ENCODE measurements at places on chromosomes 4 and X. TPM values are rescaled to one million over a fixed set of nuclear protein-coding genes. Genes with fewer than 3 reads are reported as not detected.

The GRPR gene
- polyA plus RNA-seq, result 0.08 TPM

DNA sequence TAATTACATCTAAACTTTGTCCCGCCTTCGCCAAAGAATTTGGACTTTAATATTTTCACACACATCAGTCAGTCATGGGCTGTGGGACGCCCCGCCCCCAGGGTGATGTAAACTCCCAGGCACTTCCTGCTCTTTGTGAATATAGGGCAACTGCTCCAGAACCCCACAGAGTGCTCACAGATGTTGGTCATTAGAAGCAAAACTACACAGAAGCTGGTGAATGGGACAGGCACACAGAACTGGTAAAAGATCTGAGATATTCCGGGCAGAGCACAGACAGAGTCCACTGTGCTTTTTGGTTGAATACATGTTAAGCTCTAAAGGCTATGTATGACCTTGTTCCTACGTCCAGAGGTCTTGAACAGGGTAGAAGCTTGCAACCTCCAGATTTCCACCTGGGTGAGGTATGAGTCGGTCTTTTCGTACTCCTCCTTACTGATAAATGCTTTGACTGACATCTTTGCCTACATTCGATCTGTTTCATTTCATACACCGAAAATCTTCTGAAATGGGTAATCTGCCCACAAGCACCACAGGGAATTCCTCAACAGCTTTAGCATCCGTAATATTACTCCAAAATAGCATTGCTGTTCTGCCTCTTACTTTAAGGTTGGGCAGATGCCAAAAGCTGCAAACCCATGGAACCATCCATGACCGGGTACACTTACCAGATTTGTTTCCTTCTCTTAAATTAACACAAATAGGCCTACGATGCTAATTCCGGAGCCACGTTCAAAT, 144.6 kb downstream of the AMELX start:
- peaks cover 4% of the 10 kb centered on the region for H3K4me1 ChIP-seq
- no peak overlapping the region for H3K27ac ChIP-seq
- H3K4me3 ChIP-seq, result no peak overlapping the region
- no peaks in the 10 kb centered on the region for H3K36me3 ChIP-seq
- no peaks in the 10 kb centered on the region for H3K27me3 ChIP-seq

The PPEF2 gene
- polyA plus RNA-seq, result 0.03 TPM

GRCh38 chrX:134524181-134524580, 64.2 kb downstream of the HPRT1 start:
- H3K4me1 ChIP-seq, result peaks cover 9% of the 10 kb centered on the region
- no peaks in the 10 kb centered on the region for H3K36me3 ChIP-seq
- H3K27me3 ChIP-seq, result no peaks in the 10 kb centered on the region
- H3K4me3 ChIP-seq, result no peak overlapping the region
- no peak overlapping the region for H3K27ac ChIP-seq
- DNase-seq, result no peak

The MAGEC2 gene
- polyA plus RNA-seq, result not detected

All from keratinocyte (primary cell).